Esophagus squamous epithelium (tissue), 5 donors: ENCODE measurements at places on chromosomes 1 and 21.

GRCh38 chr1:245279346-245279745, 124.6 kb downstream of the KIF26B start:
- DNase-seq = no peak

GRCh38 chr1:70843452-70843851, 204.2 kb downstream of the PTGER3 start:
- DNase-seq = no peak

GRCh38 chr1:55153031-55153430, 62.1 kb downstream of the USP24 start:
- DNase-seq = no peak

DNA sequence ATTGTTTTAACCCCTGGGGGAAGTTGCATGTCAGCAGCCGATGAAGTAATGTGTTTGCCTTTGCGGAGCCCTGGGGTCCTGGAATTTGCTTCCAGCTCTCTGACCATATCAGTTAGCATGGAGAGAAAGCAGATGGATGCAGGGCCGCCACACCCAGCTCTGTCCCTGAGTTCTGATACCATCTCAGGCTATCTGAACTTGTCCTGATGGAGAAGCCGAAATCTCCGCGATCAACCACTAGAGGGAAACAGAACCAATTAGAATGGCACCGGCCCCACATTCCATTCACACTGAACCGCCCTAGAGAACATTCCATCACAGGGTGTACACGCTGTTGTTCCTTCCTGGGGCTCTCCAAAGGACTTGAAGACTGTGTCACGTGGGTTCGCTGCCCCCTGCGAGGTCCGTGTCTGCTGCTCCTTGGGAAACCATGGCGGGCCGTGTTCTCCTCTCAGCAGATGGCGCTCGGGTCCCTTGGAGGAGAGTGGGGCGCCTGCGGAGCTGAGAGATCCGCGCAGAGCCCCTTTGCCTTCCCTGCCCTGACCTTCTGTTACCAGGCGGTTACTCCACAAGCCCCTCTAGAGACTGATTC, 75.4 kb downstream of the ABCA4 start:
- DNase-seq = peak; percentile 15

- no peak for DNase-seq
Measured at GRCh38 chr1:115296981-115297380, 41.1 kb downstream of the NGF start.

DNA sequence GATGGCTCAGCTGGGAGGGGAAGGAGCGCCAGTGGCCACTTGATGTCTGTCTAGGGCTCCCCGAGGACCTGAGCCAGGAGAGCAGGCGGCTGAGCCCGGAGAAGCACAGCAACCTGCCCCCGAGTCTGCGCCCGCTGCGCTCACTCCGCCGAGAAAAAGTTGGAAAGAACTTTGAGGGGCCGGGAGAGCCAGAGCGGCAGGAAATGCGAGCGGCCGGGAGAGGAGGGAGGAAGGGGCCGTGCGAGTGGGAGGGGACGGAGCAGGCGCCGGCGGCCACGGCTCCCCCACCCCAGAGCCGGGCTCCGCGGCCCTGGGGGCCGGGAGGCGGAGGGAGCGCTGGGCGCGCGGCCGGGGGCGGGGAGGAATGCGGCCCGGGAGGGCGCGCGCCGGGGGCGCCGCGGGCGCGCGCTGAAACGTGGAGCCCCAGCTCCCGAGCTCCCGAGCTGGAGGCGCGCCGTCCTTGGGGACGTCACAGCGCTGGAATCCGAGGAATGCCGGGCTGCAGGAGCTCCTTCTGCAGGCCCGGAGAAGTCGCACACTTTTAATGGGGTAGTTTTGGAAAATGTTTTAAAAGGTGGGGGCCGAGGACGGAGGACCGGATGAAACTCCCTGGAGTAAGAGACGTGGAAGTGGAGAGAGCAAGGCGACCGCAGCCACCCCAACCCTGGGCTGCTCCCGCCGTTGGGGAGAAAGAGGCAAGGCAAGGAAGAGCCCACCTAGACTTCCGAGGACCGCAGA, at the start of gene PTPN14:
PTPN14 (minus strand) TSS at position 167 of the 738 bp plus-strand sequence. CDS start 86,799 bp downstream, outside the sequence.
- DNase-seq = no peak

GRCh38 chr21:41641510-41641815, 125.4 kb downstream of the RIPK4 start:
- DNase-seq = no peak

- DNase-seq = no peak
Measured at GRCh38 chr1:183417772-183418491, at the start of gene NMNAT2. Gene NMNAT2 (minus strand): TSS chr1:183418380. CDS start chr1:183418267, 113 bp downstream.

- DNase-seq = no peak
Measured at GRCh38 chr1:165355977-165356811, at the start of gene LMX1A. Gene LMX1A (minus strand): TSS chr1:165356715. CDS start chr1:165355559, 1,156 bp downstream.

- DNase-seq = no peak
Measured at GRCh38 chr1:184909019-184909418, 65.3 kb downstream of the NIBAN1 start.

- no peak for DNase-seq
Measured at GRCh38 chr1:1033731-1034438, 14.0 kb downstream of the AGRN start.

- no peak for DNase-seq
Measured at GRCh38 chr1:162954824-162955223, 93.8 kb upstream of the CCDC190 start.

- no peak for DNase-seq
Measured at GRCh38 chr1:226064816-226065248, 2.3 kb downstream of the H3-3A start.

DNA sequence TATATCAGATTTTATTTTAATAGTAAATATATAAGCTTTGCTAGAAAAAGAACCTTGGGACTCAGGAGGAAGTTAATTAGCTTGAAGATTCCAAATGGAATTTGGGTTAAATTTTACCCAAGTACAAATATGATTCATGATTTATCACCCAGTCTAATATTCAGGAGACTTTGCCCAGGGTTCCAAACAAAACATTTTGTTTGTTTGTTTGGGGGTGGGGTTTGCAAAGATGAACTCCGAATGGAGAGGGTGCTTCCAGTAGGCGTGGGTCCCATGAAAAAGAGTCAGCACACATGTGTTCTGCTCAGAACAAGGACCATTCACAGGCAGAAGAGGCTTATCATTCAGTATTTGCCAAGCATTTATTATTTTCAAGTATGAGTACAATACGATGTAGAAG, 23.5 kb downstream of the KCNT2 start:
- no peak for DNase-seq

- DNase-seq = peak; percentile 83
Measured at GRCh38 chr1:111755331-111756123, at the start of gene DDX20. Gene DDX20 (plus strand): TSS chr1:111755901. CDS start chr1:111755925, 24 bp downstream.

DNA sequence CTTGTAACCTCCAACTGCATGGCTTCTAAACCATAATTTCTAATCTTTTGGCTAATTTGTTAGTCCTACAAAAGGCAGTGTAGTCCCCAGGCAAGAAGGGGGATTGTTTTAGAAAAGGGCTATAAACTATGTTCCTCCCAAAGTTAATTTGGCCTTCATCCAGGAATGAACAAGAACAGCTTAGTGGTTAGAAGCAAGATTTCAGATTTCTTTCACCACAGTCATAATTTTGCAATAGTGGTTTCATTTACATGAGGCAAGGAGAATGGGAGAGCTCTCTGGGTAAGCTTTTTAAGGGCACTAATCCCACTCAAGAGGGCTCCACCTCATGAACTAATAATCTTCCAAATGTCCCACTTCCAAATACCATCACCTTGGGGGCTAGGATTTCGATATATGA, 1353.9 kb downstream of the NCAM2 start:
- DNase-seq = no peak

GRCh38 chr1:117834416-117834815, 95.0 kb downstream of the GDAP2 start:
- no peak for DNase-seq

DNA sequence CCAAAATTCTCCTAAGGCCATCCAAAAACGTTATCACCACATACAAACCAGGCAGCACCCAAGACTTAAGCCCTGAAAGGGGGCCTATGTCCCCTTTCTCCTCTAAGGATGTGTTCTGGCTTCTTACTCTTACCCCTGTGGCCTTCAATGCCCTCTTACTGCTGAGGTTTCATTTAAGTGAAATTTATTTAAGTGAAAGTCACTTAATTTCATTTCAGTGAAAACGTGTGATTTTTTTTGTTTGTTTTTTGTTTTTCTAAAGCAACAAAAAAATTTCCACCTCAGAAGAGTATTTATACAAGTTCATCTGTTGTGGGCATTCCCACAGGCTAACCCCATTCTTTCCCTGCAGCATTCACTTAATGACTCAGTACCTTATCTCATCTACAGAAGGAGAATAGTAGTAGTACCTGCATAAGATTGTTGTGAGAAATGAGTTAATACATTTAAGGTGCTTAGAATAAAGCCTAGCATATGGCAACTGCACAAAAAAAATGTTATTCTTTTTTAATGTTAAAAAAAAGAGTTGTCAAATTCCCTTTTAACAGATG, 220.6 kb downstream of the CHRM3 start:
- no peak for DNase-seq

DNA sequence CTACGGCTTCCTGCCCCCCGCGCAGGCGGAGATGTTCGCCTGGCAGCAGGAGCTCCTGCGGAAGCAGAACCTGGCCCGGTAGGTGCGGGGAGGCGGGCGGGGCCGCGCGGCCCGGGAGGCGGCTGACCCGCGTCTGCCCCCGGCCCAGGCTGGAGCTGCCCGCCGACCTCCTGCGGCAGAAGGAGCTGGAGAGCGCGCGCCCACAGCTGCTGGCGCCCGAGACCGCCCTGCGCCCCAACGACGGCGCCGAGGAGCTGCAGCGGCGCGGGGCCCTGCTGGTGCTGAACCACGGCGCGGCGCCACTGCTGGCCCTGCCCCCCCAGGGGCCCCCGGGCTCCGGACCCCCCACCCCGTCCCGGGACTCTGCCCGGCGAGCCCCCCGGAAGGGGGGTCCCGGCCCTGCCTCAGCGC, 16.6 kb downstream of the NOC2L start:
- no peak for DNase-seq

DNA sequence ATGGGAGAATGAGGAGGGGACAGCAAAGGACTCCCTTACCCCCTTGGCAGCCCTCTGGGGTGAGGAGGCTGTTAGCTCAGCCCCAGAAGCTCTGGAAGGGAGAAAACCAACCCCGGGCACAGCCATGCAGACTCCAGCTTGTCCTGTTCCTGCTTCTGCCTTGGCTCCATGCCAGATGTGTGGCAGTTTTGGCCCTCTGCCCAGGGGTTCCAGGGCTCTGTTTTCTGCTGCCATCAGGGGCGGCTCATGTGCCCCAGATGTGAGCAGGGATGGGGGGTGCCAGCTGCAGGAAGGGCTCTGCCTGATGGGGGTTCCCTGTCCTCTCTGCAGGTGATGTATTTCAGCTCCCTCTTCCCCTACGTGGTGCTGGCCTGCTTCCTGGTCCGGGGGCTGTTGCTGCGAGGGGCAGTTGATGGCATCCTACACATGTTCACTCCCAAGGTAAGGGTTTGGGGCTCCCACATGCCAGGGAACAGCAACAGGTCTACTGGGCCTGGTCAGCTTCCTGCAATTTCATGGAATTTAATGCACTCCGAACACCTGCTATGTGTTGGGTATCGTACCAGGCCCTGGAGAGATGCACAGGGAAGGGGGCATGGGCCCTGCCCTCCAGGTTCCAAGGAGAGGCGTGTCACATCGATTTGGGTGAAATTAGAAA, 26.1 kb downstream of the SLC6A17 start:
- DNase-seq = no peak

GRCh38 chr1:246081856-246082668, 425.0 kb downstream of the SMYD3 start:
- DNase-seq = no peak

GRCh38 chr1:165793951-165794350, 25.3 kb upstream of the TMCO1 start:
- no peak for DNase-seq

DNA sequence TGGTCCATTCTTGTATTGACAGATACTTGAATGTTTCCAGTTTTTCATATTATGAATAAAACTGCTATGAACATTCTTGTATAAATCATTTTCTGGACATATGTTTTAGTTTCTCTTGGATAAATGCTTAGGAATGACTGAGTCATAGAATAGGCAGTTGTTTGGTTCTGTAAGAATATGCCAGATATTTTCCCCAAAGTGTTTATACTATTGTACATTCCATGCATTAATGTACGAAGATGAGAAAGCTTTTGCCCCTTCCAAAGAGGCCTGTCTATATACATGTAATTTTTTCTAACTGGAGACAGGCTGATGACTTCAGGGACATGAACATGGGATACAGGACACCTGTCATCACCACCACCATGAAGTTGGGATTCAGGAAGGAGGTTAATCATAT, 11.3 kb downstream of the NBPF3 start:
- no peak for DNase-seq

- no peak for DNase-seq
Measured at GRCh38 chr1:221448585-221449175, 293.2 kb downstream of the DUSP10 start.

DNA sequence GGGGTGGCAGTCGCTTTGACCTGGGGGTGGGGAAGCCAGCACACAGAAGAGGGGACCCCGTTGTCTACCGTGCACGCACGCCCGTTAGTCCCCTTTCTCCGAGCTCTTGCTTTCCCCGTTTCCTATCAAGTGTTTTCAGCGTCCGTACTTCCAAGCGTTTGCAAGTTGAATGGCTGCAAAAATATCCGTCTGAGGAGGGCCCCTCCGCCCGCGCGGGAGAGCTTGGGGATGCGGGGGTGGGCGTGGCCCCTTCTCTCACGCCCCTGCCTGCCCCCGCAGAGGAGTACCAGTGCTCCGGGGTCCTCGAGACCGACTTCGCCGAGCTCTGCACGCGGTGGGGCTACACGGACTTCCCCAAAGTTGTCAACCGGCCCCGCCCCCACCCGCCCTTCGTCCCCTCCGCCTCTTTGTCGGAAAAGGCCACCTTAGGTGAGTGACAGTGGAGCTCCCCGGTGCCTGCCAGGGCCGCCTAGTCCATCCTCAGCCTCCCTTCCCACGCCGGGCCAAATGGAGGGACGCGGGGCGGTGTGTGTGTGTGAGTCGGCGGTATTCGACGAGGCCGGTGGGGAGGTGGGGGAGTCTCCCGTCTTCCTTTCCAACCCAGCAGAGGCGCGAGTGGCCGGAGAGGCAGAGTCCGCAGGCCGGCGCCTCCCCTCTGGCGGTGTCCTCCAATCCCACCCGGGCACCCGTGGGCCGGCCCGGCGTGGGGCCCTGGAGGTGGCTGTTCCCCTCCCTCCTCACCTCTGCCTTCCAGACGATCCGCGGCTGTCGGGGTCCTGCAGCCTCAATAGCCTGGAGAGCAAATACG, 3.4 kb downstream of the LRRC71 start:
- DNase-seq = no peak

GRCh38 chr21:43877936-43878575, 13.0 kb downstream of the AGPAT3 start:
- no peak for DNase-seq

DNA sequence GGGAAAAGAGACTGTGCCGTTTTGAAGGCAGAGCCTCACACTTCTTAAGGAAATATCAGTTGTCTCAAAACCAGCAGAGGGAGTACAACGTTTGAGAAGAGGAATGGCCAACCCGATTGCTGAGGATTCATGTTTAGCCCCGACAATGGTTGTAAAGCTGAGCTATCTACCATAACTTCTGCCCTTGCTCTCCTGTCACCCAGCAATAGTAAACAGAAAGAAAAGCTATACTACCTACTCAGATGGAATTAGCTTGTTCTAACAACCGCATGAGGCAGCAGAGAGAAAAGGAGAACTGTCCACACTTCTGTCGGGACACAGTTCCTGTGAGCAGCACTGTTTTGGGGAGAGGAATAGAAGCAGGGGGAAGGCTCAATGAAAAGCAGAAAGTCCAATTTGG, 91.2 kb downstream of the SLC45A1 start:
- no peak for DNase-seq

GRCh38 chr1:156813750-156814570, 2.7 kb downstream of the SH2D2A start:
- DNase-seq = no peak

GRCh38 chr1:145947551-145947950, 10.3 kb downstream of the LIX1L start:
- DNase-seq = no peak

- DNase-seq = no peak
Measured at GRCh38 chr1:29830916-29831315, 594.6 kb downstream of the PTPRU start.
